ENCODE measurements at places on chromosomes 4 and X. TPM values are rescaled to one million over a fixed set of nuclear protein-coding genes. Genes with fewer than 3 reads are reported as not detected.

DNA sequence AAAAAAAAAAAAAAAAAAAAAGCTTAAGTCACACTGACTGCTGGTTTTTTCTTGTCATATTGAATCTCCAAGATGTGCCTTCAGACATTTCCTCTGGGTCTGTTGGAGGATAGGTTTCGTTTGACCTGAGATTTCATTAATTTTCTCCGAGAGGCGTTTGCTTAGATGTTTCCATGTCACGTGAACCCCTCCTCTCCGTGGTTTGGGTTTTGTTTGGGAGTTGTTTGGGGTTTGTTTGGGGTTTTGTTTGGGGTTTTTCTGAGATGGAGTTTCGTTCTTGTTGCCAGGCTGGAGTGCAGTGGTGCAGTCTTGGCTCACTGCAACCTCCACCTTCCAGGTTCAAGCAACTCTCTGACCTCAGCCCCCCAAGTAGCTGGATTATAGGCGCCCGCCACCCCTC is 40.8 kb upstream of the DHRSX start:
- no peak for DNase-seq

DNA sequence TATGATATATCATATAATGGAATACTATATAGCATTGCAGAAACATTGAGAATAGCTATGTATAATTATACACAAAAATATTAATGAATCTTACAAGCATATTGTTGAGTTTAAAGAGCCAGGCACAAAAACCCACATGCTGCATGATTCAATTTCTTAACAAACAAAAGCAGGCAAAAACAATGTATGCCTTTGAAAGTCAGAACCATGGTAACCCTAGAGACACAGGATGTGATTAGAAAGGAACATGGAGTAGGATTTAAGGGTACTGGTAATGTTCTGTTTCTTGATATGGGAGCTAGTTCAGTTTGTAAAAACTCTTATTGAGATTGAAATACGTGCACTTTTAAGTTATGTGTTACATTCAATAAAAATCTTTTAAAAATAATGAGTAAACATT is 21.5 kb downstream of the CXCL8 start:
- no peak for DNase-seq

- peak; percentile 20 for DNase-seq
These were observed 31.9 kb downstream of the JADE1 start for GRCh38 chr4:128841402-128841801.

DNA sequence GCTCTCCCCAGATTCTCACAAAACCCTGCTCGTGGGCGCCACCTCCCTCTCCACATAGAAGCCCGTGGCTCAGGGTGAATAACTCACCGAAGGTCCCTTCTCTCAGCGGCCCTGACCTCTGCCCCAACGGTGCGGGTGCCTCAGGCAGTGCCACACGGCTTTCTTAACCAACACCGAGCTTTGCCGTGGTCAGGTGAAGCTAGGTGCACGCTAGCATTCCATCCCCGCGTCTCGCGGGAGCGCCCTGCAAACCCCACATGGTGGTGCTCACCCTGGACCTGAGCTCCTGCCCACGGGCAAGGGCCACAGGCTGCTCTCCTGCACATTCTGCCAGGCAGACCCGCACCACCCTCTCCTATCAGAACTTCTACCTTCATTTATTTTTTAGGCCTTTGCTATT is 18.4 kb downstream of the LRPAP1 start:
- no peak for DNase-seq

DNA sequence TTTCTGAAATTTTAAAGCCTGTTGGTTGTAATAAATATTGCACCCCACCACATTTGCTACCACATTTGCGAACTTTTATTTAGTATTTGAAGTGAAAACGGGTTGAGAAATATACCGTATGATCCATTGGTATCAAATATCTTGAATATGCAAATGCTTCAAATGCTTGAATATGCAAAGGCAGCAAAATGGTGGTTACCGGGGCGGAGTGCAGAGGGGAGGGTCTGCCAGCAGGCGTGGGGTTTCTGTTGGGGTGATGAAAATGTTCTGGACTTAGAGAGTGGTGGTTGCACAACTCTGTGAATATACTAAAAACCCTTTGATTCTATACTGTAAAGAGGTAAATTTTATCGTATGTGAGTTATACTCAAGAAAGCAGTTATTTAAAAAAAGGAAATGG is 35.3 kb downstream of the SHROOM2 start:
- no peak for DNase-seq

DNA sequence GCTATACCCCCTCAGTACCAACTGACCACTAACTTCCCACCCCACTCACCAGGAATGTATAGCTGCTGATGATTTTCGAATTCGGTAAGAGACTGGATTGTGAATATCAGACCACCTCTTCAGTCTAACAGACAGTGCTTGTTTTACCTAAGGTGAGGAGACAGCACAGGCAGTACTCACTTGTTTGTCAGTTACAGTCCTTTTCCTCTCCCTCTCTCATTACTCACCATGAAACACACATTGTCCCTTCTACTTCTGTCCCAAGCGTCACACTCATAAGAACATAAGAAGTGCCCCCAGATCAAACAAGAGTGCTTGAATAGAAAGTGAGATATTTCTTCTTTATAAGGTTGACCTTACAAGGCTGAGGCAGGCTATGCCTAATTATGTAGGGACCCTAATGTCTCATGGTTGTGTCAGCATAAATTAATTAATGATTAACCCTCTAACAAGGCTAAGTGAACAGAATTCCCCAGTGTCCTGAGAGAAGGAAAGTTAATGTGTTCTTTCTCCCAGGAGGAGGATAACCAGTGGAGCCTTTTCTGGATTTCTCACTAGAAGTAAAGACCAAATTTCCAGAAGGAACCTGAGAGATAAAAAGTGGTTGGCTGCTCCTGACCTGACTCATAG is 32.2 kb downstream of the ZCCHC12 start:
- no peak for DNase-seq

- no peak for DNase-seq
These were observed 56.3 kb downstream of the HUWE1 start for GRCh38 chrX:53630261-53630660.

Gene FGFBP2
- total RNA-seq: not detected

Gene MAGEB10
- not detected for total RNA-seq

DNA sequence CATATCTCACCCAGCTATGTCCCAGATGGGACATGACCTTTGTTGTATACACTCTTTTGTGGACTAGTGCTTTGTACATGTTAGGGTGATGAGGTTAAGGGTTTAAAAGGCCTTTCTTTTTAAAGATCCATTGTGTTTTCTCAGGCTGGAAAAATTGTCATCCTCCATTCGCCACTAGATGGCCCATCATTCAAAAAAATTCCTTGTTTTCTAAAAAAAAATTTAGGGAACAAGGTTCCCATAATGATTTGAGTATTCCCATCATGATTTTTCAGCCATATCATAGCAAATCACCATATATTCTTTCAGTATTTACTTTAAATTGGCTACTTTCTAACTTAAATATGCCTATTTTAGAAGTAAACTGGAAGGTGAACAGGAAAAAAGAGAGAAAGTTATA is 91.9 kb upstream of the TMEM164 start:
- DNase-seq: no peak

DNA sequence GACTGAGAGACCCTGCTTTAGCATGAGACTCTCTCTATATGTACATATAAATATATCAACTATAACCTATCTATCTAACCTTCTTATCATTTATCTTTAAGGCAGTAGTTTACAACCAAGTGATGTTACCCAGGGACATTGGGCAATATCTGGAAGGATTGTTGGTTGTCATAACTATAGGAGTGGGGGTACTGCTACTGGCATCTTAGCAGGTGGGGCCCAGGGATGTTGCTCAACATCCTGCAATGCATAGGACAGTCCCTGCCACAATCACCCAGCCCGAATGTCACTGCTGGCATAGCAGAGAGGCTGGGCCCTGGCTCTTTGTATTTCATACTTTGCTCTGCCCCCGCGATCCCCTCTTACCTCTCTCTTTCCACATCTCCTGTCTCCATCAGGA is 397.7 kb downstream of the IL15 start:
- DNase-seq: no peak

DNA sequence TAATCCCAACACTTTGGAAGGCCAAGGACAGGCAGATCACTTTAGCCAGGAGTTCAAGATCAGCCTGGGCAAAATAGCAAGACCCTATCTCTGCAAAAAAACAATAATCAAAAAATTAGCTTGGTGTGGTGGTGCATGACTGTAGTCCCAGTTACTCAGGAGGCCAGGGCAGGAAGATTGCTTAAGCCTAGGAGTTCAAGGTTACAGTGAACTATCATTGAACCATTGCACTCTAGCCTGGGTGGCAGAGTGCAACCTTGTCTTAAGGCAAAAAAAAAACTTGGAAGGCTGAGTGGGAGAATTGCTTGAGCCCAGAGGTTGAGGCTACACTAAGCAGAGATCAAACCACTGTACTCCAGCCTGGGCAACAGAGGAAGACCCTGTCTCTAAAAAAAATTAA is 5.2 kb upstream of the FRYL start:
- no peak for DNase-seq

GRCh38 chr4:5003372-5003857 is 15.8 kb downstream of the CYTL1 start:
- no peak for DNase-seq

Gene CLDN22
- not detected for total RNA-seq

DNA sequence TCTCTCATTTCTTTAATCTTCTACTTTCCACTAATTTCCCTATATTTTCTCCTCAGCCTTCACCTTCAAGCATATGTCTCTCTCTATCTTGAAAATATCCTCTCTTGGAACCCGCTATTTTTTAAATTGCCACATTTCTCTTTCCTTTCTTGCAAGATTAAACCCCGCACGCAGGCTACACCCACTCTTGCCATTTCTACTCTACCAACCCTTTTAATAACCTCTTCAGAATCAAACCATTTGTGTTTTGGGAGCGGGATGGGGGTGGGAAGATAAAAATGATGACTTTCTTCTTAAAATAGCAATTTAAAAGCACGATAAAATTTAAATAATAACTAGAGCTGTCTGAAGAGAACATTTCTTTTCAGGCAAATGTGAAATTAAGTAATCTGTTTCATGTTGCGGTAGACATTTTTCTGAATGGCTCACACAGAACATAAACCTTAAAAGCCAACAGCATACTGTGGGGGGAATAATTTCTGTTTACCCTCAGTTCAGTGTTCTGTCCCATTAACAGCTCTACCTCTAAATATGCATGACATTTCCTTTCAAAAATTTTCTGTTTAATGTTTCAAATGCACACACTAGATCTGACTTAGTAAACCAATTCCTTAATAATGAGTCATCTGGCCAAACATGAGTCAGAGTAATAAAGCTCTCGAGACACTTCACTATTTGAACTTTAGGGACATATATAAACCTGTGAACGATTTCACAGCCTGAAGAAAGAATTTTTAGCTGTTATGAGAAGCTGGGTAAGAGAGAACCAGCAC is 20.5 kb downstream of the ARSJ start:
- peak; percentile 91 for DNase-seq

Gene DGKK
- total RNA-seq: not detected

Gene SAGE1
- not detected for total RNA-seq

DNA sequence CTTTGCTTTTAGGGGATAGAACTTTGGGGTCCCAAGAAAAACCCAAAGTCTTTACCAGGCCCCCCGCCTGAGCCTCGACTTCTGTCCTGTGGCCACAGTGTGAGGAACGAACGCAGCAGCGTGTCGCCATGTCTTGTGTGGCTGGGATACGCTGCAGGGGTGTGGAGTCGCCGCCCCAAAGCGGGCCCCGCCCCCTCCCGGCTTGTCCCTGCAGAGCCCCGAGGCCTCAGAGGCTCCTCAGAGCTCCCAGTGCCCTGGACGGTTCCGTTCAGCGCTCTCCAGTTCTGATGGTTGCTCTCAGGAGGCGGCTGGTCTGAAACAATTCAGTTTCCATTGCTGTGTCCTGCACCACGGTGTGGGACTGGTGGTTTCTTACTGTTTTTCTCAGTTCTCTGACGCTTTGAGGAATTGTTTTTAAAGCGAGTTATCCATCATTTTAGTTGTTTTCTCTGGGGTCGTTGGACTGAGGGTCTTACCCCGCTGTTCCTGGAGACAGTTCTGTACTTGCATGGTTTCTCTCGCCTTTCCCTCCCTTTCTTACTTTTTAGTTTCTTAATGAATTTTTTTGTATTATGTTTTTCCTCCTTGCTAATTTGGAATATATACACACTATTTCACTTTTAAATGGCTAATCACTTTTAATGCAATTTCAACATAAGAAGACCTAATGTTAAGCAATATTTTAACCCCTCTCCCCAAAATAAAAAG is 1.6 kb upstream of the IDUA start:
- no peak for DNase-seq

Gene TLL1
- 3.5 TPM for total RNA-seq

GRCh38 chr4:69828828-69829227 is 31.1 kb downstream of the SULT1E1 start:
- DNase-seq: no peak

DNA sequence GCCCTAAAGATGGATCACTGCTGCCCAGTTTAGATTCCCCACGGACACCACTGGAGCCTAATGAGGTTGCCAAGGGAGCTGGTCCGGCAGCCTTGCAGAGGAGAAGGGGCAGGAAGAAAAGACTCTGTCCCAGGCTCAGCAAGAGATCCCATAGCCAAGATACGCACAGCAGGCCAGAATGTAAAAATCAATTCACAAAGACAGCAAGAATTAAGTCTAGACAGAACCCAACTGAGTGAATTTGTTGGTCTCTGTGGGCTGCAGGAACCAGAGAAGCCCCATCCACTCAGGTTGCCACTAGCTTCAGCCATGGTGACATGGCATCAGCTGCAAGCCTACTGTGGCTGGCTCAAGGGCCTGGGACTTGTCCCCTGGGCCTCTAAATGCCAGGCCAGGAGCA is 22.9 kb downstream of the TSC22D3 start:
- no peak for DNase-seq

DNA sequence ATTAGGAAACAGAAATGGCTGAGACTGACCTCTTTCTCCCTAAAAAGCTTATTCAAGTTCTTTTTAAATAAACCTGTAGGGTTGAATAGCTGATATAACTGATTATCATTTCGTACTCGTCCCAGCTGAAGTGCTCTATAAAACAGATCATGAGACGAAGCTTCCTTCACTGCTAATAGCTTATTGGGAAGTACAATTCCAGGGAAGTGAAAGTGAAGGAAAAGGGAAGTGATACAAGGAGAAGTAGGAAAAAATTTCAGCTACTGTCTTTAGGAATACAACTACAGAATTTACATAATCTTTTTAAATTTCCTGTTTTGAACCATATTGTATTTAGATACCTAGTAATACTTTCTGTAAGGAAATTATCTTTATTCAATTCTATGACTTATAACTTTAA is 103.0 kb downstream of the SNCA start:
- DNase-seq: no peak

DNA sequence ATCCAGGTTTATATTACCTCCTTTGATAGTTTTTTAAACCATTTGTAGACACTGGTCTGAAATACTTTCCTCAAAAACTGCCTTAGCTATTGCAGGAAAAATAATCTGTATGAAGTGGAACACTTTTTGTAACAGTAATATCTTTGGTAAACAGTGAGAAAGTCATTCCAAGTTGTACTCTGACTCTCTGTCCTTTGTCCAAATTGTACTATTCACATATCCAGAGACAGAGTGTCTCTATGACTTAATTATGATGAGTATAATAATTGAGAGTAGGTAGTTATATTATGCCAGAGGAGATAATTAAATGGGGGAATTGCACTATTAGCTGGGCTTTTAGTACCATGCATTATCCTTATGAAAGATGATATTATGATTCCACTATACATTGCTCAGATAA is 112.6 kb upstream of the LCORL start:
- DNase-seq: no peak
